ENCODE measurements at places on chromosomes 5 and 9. TPM values are rescaled to one million over a fixed set of nuclear protein-coding genes. Genes with fewer than 3 reads are reported as not detected.

Gene PCDHGB1
- total RNA-seq: 0.23 TPM

Gene SLC34A3
- total RNA-seq: not detected

Gene NME5
- total RNA-seq: not detected

Gene C5orf47
- not detected for total RNA-seq

Gene IZUMO3
- total RNA-seq: not detected

Gene SLC6A3
- not detected for total RNA-seq

Gene PDE8B
- not detected for total RNA-seq

Gene SNCAIP
- total RNA-seq: not detected

Gene EEIG1
- 2.7 TPM for total RNA-seq

Gene SLCO4C1
- 0.19 TPM for total RNA-seq

Gene IL3
- not detected for total RNA-seq

Gene THBS4
- total RNA-seq: 1.7 TPM

Gene TRPM6
- total RNA-seq: 0.08 TPM

Gene FAM221B
- total RNA-seq: not detected

Gene AK8
- total RNA-seq: 0.46 TPM

Gene CDC20B
- total RNA-seq: not detected

Gene IL33
- total RNA-seq: 1.2 TPM

Gene ELOVL7
- 8.1 TPM for total RNA-seq

Gene GARIN3
- not detected for total RNA-seq

Gene PDE6A
- under 0.01 TPM for total RNA-seq

Gene WDR36
- 24.8 TPM for total RNA-seq

Gene OLFM1
- total RNA-seq: not detected
